ENCODE measurements at places on chromosomes 11 and 22.

DNA sequence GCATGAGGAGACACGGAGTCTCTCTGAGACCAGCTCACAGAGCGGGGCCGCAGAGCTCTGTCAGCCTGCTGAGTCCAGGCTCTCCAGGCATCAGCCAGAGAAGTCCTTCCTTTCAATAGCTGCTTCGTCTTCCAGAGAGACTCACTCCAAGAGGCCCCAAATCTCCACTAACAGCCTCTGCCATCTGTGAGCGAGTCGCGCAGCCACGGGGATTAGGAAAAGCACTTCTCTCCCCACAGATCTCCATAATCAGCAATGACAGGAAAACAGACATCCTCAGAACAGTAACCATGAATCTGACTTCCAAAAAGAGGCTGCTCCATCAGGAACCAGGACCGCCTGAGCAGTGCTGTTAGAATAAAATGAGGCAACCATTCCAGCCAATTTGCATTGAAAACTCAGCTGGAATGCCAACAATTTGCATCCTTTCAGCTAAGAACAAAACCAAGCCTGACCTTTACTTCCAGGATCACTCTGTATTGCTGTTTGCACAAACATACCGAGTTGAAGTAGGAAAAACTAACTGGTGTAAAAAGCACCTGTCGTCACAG is 65.4 kb downstream of the SMCO4 start:
- no peak for DNase-seq

DNA sequence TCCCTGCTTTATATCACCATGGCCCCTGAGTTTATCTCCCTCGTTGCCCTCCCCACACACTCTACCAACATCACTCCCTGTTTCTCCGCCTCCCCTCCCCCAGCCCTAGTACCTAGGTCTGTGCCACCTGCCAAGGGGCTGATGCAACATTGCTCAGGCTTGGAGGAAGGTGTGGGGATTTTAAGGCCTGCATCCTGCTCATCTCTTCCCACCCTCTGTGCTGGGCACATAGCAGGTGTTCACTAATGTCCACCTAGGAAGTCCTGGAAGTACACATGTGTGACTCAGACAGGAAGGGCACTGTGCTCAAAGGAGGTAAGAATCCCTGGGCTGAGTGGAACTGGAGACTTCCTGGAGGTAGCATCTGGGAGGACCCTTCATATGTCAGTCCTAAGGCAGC is 37.0 kb downstream of the PDE2A start:
- no peak for DNase-seq

DNA sequence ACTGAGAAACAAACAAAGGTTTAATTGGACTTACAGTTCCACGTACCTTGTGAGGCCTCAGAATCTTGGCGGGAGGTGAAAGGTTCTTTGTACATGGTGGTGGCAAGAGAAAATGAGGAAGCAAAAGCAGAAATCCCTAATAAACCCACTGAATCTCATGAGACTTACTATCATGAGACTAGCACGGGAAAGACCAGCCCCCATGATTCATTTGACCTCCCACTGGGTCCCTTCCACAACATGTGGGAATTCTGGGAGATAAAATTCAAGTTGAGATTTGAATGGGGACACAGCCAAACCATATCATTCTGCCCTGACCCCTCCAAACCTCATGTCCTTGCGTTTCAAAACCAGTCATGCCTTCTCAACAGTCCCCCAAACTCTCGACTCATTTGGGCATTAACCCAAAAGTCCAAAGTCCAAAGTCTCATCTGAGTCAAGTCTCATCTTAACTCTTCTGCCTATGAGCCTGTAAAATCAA is 617.4 kb downstream of the CNTN5 start:
- no peak for DNase-seq

GRCh38 chr22:25113316-25113721 is 86.3 kb upstream of the CRYBB3 start:
- DNase-seq, result no peak

DNA sequence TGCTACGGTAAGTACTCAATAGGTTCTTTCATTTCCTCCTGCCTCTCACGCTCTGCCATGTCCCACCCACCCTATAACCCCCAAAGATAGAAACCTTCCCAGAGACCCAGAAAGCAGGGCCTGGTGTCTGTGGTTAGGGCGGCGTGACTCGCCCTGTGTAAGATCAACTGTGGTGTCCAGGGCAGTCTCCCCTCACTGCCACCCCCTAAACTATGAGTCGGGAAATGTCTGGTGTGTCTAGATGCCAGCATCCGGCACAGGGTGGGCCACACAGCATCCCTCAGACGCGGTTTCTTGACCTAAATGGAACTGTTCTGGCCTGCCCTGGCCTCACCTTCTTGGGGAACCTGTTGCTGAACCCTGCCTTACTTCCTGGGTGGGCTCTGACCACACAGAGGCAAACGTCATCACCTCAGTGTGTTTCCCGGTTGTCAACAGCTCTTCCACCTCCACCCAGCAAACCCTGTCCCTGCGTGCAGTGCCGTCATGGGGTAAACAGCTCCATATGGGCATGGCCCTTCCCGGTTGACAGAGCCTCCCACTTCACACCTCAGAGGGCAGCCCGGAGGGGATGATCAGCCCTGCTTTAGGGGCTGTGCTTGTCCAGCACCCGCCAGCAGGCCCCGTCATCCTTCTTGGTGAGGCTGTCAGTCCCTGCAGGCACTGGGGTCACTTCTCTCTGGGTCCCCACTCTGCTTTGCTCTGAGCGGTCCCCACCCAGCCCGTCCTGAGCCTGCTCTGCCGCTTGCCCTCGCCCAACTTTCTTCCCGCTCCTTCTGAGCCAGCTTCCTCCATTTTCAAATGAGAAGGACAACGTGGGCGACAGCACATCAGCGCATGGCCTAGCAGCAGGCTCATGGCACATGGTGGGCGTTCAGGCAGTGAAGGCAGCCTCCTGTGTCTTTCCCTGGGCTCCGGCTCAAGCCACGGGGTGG is 6.0 kb downstream of the WNT11 start:
- no peak for DNase-seq

- DNase-seq, result no peak
Observed at GRCh38 chr22:40635940-40636379, 559 bp downstream of the MRTFA start.

GRCh38 chr22:48405741-48406140 is 1421.9 kb downstream of the BRD1 start:
- DNase-seq, result no peak

DNA sequence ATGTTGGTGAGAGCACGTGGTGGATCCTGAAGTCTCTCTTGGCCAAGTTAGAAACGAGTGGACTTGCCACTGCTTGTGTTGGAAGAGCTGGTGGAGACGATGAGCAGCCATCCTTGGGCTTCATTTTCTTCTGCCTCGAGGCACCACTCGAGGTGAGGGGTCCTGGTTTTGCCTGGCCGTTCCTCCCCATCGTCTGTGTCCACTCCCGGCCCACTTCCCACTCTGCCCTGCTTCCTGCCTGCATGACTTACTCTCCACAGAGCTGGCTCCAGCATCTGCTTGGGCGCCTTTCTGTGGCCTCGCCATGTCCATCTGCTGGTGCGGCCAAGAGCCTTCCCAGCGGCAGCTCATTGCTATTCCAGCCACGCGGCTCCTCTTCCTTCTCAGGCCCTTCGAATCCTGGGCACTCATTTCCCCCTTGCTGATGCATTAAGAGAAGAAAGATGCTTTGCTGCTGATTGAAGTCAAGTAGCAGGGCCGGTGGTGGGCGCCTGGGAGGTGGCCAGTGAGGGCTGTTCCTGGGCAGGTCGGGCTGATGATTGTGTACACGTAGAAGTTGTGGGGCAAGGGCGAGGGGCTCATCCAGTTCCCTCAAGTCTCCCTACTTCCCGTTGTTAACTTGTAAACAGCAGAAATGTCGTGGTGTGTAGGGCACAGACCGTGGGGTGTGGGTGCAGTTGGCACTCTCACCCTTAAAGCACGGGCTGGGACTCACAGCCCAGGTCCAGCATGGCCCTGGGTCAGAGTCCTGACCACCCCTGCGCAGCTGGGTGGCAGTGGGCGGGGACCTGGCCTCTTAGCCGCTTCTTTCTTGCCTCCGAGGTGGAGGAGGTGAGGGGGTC is 292.0 kb downstream of the TBC1D22A start:
- no peak for DNase-seq

- no peak for DNase-seq
Observed at GRCh38 chr11:77207618-77208313, 79.7 kb downstream of the MYO7A start.

Measured in stimulated activated CD8-positive, alpha-beta memory T cell treated with anti-CD3 and anti-CD28 coated beads, Interleukin-4, amount 100 ng/mL, for 1 hour (primary cell).